Stimulated activated naive CD4-positive, alpha-beta T cell (primary cell): ENCODE measurements at places on chromosomes 6 and 20.

GRCh38 chr6:153150371-153150751 is 19.3 kb upstream of the RGS17 start:
- no peak for DNase-seq

DNA sequence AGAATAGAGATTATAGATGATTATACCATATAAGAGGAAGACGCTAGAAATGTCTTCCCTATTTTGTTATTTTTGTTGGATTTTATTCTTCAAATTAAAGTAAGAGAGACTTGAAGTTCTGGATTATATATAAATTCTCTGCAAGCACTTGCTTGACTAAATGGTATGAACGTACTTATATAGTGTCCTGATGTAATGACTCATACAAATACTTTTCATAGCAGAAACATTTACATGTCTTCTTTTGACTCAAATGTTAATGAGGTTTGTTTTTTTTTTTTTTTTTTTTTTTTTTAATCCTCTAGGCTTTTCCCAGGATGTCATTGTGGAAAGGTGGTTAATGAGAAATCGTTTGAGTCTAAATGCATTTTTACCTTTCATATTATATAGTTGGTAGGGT is 55.0 kb downstream of the PDE7B start:
- DNase-seq: no peak

- DNase-seq: no peak
These were observed 20.5 kb downstream of the EPB41L1 start for GRCh38 chr20:36175016-36175415.

DNA sequence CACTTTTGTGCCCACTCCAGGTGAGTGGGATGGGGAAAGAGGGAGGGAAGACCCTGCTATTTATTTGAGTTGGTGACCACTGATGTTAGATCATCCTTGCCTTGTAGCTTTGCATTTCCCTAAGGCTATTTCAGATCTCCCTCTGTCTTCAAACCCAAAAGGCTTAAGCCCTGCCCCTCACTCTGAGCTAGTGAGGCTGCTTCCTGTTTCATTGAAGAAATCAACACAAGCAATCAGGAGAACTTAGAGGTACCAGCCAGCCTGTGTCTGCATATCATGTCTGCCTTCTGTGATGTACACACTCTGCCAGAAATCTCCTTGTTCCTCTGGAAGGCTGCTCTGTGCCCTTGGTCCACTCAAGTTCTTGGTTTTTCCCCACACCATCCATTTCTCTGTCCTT is 135.3 kb downstream of the ARID1B start:
- no peak for DNase-seq

GRCh38 chr20:49870261-49870660 is 45.1 kb downstream of the SPATA2 start:
- no peak for DNase-seq

- DNase-seq: no peak
These were observed 154.9 kb downstream of the ALDH8A1 start for GRCh38 chr6:134795001-134795400.

- no peak for DNase-seq
These were observed 294.8 kb downstream of the RNF144B start for GRCh38 chr6:18681832-18682503.

DNA sequence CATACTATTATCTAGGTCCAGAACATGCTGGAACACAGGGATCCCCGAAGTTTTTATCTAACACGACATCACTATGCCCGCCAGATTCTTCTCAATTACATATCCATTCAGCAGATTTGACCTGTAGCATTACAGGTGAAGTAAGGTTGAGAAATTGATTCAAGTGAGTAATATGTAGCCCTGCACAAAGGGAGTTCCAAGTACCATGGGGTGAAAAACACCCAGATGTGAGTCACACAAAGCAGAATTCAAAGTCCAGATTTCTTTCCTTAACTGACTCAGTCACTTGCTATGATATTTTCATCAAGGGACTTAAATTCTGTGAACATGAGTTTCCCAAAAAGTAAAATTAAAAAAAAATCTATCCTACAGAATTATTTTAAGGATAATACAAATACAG is 655.4 kb upstream of the PTCHD4 start:
- no peak for DNase-seq

DNA sequence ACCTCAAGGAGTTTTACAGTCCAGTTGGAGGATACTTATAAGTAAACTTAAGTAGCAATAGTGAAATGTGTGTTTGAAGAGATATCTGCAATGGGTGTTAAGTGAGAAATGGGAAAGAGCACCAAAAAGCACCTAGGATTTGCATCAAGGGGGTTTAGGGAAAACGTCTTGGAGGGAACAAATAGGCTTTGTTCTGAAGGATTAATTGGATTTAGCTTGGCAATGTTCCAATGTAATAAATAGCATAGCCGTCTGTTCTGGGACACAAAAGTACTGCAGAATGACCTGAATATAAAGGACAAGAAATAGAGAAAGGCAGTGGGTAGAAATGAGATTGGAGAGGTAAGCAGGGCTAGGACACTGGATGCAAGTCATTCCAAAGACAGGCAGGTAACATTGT is 2.8 kb upstream of the MYO6 start:
- no peak for DNase-seq
